Right renal pelvis (tissue), 4 donors: ENCODE measurements at places on chromosomes 1 and 21.

GRCh38 chr1:226223786-226224244 is 351 bp downstream of the MIXL1 start:
- DNase-seq, result peak; percentile 14

GRCh38 chr1:156836892-156837291 is 20.2 kb upstream of the SH2D2A start:
- DNase-seq, result no peak

DNA sequence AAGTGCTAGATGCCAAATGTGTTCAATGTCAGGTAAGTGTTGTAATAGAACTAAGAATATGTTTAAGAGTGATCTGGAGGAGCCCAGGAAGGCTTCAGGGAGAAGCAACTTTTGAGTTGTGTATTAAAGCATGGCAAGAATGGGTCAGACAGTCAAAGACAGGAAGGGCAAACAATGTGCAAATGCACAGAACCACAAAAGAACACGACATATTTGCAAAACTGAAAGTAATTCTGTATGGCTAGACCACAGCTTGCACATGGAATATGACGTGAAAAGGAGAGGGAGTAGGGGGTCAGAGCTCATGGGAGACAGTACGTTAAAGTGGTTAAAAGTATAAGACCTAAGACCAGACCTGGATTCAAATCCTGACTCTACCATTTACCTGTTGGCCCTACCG is 7.1 kb upstream of the SORT1 start:
- DNase-seq, result no peak

- DNase-seq, result no peak
Observed at GRCh38 chr1:171434717-171435346, 50.5 kb upstream of the PRRC2C start.

DNA sequence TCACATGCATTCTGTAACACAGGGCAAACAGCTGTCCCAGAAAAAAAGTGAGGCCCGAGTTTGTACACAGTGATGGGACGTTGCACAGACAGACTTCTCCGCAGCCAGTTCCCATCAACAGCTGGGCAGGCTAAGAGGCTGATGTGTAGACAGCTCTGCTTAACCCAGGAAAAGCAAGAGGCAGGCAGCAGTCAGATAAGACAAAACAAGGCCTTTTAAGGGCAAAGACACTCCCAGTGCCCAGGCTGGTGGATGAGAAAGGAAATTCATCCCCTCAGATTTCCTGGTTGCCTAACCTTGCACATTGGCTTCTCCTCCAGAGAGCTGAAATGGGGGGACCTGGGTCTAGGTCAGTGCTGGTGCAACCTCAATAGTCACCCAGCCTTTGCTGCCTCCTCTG is 17.2 kb upstream of the PHLDA3 start:
- DNase-seq, result no peak

DNA sequence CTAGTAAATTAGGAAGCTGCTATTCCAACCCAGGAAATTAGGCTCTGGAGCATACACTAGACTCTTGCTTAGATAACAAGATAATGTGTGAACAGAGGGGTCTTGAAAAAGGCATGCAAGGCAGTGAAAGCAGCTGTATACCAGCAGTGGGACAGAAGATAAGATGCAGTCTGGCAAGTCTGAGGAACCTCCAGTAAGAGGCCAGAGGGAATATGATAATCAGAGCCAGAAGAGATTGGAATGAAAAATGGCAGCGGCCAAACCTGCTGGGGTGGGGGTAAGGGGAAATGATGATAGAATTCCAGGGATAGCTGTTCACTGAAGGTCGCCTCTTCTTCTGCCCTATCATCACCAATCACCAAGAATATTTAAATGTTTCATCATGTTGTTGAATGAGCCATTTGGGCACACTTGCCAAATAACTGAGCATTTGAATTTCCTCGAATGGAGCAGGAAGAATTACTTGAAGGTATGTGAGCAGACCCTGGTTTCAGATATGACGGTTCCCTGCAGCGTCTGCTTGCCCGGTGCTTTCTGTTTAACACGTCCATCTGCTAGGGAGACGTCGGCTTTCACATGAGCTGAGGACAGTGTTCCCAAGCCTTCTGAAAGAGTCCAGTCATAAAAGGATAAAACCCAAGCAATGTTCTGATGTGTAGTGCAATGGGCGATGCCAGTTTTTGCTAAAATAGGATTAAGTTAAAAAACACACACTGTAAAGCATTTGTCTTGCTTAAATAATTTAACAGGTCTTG is 173.3 kb downstream of the RWDD3 start:
- no peak for DNase-seq

- no peak for DNase-seq
Observed at GRCh38 chr1:167483790-167484189, 34.5 kb downstream of the CD247 start.

GRCh38 chr1:155773221-155773620 is 83.8 kb downstream of the GON4L start:
- DNase-seq, result no peak

DNA sequence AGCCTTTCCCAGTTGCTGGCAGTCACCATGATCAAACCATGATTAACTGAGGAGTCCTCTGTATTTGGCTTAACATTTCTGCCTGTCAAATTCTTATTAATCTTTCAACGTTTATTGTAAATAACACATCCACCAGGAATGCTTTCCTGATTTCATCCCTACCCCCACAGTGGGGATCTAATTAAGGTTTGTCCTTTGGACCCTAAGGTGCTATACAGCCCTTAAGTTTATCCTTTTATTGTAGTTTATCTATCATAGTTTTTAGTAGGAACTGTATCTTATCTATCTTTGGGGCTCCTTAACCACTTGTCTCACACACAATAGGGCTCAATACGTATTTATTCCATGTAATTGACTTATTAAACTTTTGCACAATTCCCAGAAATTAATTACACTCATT is 61.0 kb downstream of the SPATA46 start:
- no peak for DNase-seq

DNA sequence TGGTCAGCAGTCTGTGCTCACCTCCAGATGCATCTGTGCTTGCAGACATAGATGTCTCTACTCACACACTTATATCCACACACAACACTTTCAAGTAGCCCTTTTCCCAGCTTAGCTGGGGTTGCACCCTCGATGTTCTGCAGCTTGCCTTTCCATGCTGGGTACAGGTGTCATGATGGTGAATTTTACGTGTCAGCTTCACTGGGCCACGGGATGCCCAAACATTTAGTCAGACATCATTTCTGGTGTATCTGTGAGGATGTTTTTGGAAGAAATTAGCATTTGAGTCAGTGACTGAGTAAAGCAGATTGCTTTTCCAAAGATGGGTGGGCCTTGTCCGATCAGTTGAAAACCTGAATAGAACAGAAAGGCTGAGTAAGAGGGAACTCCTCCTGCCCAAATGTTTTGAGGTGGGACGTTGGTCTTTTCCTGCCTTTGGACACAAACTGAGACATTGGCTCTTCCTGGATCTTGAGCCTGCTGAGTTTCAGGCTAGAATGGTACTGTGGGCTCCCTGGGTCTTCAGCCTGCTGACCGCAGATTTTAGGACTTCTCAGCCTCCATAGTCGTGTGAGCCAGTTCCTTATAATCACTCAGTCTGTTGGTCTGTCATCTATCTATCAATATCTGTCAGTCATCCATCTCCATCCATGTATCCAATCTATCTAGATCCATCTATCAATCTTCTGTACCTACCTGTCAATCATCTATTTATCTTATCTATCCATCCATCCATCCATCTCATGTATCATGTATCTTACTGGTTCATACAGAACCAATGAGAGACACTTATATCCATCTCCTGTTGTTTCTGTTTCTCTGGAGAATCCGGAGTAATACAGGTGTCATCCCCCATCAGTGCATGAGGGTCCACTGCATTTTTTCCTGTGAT is 12.7 kb upstream of the OBSCN start:
- no peak for DNase-seq

GRCh38 chr1:240044620-240045019 is 47.1 kb upstream of the FMN2 start:
- DNase-seq, result no peak

DNA sequence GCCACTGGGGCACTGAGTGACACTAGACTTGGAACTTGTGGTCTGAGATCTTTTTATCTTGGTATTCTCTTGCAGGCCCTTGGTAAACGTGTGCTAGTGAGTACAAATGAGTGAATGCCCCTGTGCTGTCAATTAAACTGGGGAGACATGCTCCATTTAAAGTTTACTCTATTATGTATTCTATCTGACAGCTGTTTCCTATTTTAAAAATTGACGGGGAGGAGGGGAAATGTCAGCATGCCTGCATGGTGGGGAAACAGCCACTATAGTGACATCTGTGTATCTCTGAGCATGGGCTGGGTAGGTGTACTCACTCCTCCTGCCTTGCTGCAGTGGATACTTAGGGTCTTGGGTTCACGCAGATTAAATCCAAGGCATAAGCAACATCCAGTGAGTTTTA is 59.0 kb upstream of the IKBKE start:
- DNase-seq, result no peak

- DNase-seq, result no peak
Observed at GRCh38 chr1:46612937-46613660, 3.5 kb downstream of the MOB3C start.

GRCh38 chr1:231724876-231725647 is 98.5 kb downstream of the DISC1 start:
- DNase-seq, result no peak

- peak; percentile 53 for DNase-seq
Observed at GRCh38 chr1:75616436-75617433, 5.8 kb upstream of the SLC44A5 start.

DNA sequence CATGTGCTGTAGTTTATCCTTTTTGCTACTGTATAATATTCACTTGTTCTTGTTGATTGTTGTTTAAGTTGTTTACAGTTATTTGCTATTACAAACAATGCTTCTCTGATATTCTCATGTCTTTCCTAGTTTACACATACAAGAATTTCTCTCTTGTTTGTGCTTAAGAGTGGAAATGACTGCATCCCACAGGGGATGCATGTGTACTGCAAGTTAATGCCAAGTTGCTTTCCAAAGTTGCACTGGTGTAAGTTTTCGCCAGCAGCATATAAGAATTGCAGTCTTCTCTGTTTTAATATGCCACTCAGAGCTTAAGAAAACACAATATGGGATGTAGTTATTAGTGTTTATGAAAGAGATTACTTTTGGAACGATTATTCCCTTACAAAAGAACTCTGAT is 97.7 kb downstream of the NEK7 start:
- DNase-seq, result no peak

DNA sequence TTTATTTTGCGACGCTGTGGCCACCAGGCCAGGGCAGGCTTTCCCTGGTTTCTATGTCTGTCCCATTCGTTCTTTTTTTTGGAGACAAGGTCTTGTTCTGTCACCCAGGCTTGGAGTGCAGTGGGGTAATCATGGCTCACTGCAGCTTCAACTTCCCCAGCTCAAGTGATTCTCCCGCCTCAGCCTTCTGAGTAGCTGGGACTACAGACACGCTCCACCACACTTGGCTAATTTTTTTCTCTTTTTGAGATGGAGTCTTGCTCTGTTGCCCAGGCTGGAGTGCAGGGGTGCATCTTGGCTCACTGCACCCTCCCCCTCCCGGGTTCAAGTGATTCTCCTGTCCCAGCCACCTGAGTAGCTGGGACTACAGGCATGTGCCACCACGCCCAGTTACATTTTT is 43.4 kb upstream of the WNT4 start:
- DNase-seq, result no peak

- DNase-seq, result no peak
Observed at GRCh38 chr1:187241971-187242370, 413.2 kb downstream of the PLA2G4A start.

DNA sequence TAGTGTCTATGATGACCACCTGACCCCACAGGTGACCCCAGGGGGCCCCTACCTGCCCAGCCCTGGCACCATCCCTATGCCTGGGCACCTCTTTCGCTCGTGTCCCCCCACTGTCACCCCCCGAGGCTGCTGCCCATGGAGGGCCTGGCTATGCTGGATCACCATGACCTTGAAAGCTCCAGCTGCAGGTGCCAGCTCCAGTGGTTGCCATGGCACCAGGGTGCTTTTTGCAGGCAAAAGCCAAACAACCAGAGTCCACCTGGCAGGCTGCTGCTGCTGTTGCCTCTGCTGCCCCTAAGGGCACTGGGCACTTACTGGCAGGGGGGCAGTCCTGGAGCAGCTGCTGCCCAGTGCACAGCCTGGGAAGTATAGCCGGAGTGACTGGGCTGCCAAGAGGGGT is 21.7 kb downstream of the ETNK2 start:
- no peak for DNase-seq

- no peak for DNase-seq
Observed at GRCh38 chr1:184187097-184187496, 135.6 kb downstream of the TSEN15 start.

DNA sequence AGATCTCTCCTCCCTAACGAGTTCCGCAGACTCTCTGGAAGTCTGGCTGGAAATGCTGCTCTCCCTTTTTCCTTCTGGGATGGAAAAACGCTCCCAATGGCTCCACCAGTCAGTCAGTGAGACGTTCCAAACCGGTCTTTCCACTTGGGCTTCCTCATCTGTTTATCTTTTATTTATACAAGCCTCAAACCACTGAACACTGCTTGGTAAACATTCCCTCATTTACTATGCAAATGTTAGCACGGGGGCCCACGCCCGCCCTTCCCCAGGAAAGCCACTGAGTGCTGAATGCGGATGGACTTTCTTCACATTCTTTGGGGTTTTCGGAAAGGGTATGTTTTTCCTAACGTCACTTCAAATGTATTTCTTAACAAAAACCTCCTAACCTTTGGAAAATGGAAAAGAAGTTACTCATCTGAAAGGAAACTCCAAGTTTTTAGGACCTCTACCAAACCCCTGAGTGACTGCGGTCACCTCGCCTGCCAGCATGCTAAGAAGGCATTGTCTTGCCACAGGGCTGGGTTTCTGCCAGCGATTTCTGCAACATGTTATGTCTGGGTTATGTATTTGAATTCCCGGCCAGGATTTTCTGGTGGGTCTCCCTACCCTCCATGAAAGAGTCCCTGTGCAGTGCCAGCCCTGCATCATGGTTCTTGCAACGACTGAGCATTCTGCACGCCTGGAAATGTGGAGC is 14.0 kb upstream of the UMODL1 start:
- DNase-seq, result no peak

- peak; percentile 54 for DNase-seq
Observed at GRCh38 chr1:226903819-226904716, 33.7 kb downstream of the PSEN2 start.

DNA sequence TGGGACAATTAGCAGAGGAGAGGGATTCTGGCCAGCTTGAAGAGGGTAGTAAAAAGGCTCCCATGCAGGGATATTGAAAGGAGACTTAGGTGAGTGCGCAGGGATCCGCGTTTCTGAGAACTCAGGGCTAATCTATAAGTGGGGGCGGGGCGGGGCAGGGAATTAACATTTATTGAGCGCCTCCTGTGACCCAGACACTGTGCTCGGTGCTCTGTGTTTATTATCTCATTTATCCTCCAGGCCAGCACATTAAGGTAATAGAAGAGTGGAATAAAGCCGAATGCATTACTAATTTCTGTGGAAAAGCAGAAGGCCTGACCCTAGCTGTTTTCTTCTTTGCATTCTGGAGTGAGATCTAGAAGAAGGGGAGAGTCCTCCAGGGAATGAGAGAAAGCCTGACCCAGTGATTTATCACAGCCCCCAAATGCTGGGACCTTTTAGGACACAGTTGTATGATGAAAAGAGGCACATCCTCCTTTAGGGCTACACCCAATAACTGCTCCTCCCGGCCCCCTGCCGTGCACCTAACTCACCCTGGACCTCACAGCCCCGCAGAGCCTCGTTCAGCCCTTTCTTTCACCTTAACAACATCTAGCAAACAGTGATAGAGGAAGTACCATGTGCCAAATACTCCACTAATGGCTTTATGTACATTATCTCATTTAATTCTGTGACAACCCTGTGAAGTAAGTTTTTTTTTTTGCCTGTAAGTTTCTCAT is 317.6 kb downstream of the PBX1 start:
- DNase-seq, result no peak
